ENCODE measurements at places on chromosomes 3 and 15.

- DNase-seq: peak; percentile 46
Measured at GRCh38 chr15:89226359-89227221, 5.2 kb upstream of the RLBP1 start.

DNA sequence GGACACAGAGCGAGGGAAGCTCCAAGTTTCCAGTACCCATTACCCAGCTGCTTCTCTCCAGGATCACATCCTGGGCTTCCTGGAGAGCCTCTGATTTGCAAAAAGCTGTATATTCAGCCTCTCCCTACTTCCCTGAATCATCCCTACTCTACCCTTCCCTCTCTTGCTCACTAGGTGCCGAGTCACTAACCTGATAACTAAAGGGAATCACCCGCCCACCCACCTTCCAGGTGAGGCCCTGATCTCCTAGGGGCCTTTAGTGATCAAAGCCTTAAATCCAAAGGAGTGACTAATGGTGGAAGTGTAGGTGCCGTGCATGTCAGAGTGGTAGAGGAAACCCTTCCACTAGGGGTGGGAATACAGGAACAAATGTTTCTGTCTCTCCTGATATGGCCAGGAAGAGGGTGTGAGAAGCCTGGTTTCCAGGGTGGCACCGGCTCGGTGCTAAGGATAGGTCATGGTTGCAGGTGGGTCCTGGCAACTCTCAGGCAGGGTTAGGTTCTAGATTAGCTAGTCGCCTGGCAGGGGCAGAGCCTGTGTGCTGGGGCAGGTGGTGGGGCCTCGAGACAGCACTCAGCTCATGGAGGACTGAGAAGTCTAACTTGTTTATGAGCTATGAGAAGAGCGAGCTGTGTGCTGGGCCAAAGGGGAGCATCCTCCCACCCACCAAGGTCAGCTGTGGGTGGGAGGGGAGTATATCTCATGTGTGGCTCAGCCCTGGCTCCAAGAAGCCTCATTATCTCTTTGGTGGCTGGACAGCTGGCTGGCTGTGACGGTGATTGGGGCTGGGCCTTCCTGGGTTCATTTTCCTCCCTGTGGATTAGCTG, 10.1 kb downstream of the SEMA7A start:
- DNase-seq: peak; percentile 77

- no peak for DNase-seq
Measured at GRCh38 chr3:58419780-58420507, 13.7 kb downstream of the PDHB start.

DNA sequence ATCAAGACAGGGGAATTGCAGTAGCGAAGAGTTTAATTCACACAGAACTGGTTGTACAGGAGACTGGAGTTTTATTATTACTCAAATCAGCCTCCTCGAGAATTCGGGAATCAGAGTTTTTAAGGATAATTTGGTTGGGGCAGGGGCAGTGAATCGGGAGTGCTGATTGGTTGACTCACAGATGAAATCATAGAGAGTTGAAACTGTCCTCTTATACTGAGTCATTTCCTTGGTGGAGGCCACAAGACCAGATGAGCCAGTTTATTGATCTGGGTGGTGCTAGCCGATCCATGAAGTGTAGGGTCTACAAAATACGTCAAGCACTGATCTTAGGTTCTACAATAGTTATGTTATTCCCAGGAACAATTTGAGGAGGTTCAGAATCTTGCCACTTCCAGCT, 5.3 kb upstream of the ZNF770 start:
- DNase-seq: no peak

DNA sequence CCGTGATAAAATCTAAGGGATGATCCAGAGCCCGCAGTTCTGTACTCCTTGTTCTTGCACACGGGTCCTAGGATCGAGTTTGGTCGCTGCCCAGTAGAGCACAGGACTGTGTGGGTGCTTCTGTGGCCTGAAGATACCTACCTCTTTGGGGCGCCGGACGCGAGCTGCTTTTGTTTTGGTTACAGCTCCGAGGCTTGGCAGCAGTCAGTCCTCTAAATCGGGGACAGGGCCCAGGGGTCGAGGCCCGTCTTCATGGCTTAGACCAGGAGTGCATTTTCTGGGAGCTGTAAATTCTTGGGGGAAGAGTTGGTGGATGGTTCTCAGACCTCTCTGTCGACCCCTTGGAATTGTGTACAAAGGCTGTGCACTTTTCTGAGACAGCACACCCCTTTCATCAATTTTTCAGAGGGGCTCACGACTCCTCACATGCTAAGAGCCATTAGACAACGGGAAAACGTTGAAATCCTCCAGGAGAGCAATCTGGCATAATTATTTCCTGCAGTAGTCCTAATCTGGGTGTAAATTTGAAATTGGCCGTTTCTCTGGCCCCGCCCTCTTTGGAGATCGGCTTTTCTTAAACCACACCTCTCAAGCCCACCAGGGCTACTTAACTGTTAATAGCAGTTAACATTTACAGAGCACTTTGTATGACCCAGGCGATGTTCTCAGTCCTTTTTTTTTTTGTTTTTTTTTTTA, 928 bp downstream of the CEP97 start:
- peak; percentile 51 for DNase-seq

DNA sequence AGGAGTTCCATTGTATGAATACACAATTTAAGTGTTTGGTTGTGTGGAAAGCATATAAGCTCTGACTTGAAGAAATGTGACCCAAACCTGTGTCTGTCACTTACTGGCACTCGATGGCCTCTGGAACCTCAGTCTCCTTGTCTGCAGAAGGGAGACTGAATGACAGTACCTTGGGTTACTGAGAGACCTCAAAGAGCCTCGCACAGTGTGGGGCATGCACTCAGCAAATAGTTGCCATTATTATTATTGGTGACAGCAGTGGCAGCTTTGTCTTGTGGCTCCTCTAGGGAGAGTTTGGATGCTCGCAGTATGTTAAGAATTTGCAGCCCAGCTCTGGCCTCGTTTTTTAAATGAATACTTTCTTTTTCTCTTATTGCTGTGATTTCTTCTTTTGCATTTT, 43.4 kb downstream of the EEFSEC start:
- no peak for DNase-seq

DNA sequence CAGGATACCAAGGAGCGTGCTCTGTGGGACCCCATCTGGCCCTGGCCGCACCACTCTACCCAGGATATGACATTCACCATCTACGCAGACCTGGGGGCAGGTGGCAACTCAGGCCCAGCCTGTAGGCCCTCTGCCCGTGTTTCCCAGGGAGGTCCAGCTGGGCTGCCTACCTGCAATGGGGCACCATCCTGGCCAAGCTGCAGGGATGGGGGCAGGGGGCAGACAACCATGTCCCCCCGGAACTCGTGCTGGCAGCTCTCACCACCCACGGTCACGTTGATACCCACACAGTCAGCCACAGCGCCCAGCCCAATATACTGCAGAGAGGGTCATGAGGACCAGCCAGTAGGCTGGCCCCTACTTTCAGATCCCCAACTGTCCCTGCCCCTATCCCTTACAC, 7.9 kb downstream of the MST1R start:
- DNase-seq: no peak

DNA sequence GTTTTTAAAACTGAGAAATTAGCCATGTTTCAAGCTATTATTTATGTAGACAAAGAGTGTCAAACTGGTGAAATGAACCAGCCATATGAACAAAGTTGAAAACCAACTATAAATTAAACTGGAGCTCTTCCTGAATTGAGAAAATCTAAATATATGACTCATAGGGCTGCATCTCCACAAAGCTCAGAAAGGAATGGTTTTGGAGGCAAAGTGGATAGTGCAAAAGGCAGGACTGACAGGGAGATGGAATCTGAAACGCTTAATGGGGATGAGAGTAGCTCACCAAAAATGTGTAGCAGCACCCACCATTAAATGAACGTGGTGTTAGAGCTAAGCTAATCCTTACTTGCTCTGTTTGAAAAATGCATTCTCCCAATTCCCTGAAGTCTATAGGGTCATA, 1066.0 kb downstream of the AGBL1 start:
- no peak for DNase-seq

GRCh38 chr15:57218826-57219576, 157.3 kb upstream of the CGNL1 start:
- no peak for DNase-seq

DNA sequence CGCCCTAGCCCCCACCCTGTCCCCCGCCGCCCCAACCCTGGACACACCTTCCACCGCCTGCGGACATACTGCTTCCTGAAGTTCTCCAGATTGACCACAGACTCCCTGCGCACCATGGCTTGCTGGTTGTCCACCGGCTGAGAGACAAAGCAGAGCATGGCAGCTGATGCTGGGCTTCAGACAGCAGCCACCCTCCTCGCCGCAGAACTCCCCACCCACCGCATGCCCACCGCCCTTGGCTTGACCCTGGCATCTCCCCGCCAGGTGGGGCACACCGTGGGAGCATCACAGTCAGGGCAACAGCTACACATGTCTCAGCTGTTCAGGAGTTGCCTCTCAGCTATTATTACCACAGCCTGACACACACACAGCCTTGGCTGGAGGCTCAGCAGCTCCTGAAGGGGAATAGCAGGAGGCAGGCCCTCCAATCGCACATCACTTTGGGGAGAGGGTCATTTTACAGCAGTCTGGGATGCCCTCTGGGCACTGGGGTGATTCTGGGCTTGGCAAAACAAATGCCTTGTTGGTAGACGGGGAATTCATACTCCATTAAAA, 78.4 kb upstream of the HERC1 start:
- no peak for DNase-seq

GRCh38 chr15:85118581-85118980, 136.9 kb downstream of the PDE8A start:
- no peak for DNase-seq

- DNase-seq: no peak
Measured at GRCh38 chr3:197494366-197495058, 61.3 kb downstream of the BDH1 start.

- DNase-seq: no peak
Measured at GRCh38 chr3:17847156-17847555, 104.7 kb upstream of the TBC1D5 start.

- DNase-seq: no peak
Measured at GRCh38 chr3:153291059-153291685, 129.1 kb downstream of the RAP2B start.

DNA sequence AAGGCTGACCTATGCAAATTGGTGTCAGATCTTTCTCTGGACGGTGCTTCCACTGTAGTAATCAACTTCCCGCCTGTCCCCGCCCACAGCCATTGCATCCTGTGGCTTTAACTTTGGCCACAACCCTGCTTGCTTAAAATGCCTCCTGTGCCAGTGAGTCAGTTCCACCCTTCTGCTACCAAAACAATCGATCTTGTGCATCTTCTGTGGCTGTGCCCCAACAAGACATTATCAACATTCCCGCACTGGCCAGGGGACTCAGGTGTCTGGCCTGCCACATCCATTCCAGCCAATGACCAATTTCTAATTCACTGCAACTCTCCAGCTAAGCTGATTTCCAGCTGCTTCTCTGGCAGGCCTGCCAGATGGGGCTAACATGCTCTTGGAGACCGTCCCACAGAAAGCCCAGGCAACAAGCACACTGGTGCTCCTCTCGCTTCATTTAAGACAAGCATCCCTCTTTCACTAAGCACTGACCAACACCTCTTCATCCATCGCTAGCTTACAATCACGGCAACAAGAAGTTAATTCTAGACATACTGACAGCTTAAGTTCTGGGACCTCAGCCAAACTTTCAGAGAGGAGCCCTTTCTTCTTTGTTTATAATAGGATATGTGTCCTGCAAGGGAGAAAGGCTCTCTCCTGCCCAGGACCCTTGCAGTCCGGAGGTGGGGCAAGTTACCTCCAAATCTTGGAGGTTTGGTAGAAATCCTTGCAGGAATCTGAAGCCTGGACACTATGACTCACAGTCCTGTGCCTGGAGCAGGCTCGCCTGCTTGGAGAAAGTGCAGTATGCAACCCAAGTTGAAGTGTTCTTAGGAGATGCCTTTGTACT, 6.7 kb downstream of the CA12 start:
- DNase-seq: no peak

- DNase-seq: no peak
Measured at GRCh38 chr15:67135494-67135893, 70.1 kb downstream of the SMAD3 start.

DNA sequence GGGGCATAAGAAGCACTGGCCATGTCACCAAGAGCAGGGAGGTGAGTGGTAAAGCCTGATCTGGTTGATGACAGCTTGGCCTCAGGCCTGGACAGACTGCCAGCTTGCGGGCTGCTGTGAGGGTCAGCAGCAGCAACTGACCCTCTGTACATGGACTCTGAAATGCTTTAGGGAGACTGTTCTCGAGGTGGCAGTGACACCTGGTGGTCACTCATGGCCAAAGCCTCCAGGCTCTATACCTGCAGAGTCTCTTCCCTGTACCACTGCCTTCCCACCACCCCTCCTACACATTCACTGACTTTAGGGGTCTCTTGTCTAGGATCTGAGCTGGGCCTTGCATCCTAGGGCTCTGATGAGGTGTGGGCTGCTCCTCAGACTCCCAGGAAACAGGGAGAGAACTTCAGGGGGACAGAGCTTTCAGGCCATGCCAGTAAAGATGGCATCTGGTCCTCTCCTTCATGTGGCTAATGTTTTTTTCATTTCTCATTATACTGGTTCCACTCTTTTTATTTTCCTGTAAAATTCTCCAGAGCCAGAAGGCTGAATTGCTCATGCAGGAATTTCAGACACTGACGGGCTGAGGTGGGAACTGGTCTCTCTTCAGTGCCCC, 17.2 kb upstream of the TIMP4 start:
- peak; percentile 5 for DNase-seq

DNA sequence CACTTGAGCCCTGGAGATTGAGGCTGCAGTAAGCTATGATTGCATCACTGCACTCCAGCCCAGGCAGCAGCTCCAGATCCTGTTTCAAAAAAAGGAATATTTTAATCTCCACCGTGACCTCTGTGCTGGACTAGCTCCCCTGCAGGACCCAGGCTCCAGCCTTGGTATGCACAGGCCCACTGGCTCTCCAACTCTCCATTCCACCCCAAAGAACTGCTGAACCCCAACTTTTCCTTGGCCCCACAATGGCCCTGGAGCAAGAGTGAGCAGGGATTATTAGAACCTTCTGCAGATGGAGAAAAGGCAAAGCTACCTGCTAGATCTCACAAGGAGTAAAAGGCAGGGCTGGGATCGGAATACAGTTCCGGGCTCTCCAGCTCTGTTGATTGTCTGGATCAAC, 32.8 kb upstream of the SFMBT1 start:
- DNase-seq: no peak

DNA sequence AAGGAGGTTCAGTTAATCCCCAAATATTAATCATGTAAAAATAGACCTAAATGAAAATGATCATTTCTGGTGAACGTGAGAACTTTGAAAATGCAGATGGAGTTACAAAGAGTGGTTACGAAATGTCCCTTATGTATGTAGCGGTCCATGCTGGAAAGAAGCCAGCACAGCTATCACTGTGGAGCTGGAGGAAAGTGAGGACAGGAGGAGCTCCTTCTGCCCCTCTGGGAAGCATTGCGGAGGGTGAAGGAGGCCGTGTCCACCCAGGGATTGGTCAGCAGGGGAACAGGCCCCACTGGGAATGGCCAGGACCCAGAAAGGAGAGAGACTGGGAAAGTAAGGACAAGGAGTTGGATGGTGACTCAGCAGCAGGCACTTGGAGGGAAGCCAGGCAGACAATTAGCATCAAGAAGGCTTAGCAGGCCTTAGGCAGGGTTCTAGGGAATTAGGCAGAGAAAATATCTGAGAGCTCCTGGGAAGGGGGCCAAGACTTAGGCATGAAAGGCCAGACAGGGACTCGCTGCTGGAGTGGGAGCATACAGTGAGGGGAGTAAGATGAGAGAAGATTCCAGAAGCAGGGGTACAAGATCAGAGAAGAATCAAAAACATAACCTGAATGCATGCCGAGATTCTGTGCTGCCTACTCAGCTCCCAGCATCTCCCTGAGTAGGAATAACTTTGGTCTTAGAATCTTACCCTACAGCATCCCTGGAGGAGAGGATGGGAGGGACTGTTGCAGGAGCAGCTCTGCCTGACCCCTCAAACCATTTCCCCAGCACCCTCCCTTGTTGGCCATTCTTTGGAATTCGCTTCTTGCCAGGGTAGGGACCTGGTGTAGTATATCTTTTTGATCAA, 171.0 kb upstream of the UMPS start:
- DNase-seq: no peak
